ENCODE measurements at places on chromosomes 11 and 22.

- DNase-seq = no peak
Observed at GRCh38 chr11:106727256-106727655, 291.0 kb downstream of the GUCY1A2 start.

GRCh38 chr11:100329352-100329751 is 357.7 kb upstream of the ARHGAP42 start:
- DNase-seq = no peak

GRCh38 chr11:77771135-77771534 is 49.4 kb downstream of the RSF1 start:
- no peak for DNase-seq

DNA sequence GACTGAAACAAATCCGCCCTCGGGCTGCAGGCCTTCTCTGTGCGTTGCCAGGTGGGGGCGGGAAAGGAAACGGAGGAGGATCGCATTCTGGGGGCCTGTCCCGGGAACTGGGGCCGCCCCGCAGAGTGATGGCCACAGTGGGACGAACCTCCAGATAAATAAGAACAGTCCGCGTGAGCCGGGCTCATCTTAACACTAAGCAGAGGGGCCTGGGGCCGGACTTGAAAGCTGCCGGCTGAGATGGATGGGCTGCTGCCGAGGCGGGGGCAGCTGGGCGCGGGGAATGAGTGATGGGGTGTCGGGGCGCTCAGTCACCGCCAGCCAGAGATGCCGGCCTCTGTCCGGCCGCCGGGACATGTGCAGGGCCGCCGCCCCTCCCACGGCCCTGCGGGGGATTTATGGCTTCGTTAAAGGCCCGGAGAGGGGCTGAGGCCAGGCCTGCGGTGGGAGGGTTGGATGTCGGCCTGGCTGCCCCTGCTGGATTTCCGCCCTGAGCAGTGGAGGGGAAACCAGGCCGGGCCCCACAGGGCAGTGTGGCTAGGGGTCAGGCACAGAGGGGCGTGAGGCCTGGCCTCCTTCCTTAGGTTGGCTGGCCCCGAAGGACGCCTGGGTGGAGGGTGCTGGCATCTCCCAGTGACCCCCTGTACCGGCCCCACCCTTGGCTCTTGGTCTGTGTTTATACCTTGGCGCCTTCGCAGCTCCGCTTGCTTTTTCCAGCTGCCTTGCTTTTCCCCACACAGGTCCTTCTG is 45.3 kb upstream of the CD82 start:
- DNase-seq = no peak

DNA sequence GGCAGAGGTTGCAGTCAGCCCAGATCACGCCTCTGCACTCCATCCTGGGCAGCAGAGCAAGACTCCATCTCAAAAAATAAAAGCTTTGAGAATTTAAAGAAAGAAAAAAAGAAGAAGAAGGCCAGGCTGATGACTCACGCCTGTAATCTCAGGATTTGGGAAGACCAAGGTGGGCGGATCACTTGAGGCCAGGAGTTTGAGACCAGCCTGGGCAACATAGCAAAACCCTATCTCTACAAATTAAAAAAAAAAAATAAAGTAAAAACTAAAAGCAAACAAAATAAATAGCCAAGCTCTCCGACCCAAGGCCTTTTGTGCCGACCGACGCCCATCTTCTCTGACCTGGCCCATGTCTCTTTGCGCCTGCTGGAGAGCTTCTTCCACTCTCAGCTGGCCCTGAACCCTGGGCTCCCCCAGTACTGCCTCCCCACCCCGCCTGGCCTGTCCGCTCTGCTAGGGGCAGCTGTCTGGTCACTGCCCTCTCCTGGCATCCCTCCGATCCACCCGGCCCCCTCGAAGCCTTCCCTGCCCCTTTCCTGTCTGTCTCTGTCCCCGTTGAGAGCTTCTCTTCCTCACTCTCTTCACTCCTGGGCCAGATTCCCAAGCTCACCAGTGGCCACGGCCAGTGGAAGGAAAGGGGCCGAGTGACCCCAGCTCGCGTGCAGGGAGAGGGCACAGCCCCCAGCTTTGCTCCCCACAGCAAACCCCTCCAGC is 4.8 kb upstream of the LSP1 start:
- no peak for DNase-seq

- no peak for DNase-seq
Observed at GRCh38 chr11:1763336-1763795, 361 bp downstream of the CTSD start.

GRCh38 chr22:27554841-27555456 is 246.6 kb downstream of the MN1 start:
- DNase-seq = no peak

- no peak for DNase-seq
Observed at GRCh38 chr11:9689721-9690120, 25.8 kb downstream of the SWAP70 start.

GRCh38 chr22:21446827-21447690 is 20.1 kb upstream of the TMEM191C start:
- no peak for DNase-seq

DNA sequence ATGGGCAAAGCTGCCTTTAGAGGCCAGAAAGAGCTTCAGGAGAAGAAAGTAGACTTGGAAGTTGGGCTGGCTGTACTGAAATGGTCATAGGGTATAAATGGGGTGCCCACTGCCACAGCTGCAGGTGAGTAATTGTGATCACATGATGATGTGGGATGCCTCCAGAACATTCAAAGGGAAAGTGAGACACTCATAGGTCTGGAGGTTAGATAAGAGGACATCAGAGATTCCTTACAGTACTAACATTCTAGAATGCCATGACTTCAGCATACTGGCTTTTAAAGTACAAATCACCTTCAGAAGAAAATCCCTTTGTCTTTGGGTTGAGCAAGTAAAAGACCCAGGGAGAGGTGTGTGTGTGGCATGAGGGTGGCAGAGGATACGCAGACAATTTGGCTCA is 419.2 kb downstream of the TENM4 start:
- no peak for DNase-seq

DNA sequence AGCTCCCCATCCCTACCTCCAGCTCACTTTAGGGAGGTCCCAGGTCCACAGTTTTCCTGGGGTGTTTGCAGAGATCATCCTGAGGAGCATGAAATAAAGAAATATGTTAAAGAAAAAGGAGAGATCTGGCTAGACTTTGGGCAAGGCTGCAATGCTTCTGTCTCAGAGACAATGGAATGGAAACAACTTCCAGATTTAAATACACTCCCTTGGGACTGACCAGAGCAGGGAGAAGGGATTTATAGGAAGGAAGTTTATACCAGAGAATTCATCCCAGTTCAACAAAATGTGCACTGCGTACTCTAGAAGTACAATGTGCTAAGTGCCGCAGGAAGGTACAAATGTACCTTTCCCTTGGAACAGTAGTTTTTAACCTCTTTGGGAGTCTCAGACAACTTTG is 40.4 kb downstream of the ETS1 start:
- no peak for DNase-seq

DNA sequence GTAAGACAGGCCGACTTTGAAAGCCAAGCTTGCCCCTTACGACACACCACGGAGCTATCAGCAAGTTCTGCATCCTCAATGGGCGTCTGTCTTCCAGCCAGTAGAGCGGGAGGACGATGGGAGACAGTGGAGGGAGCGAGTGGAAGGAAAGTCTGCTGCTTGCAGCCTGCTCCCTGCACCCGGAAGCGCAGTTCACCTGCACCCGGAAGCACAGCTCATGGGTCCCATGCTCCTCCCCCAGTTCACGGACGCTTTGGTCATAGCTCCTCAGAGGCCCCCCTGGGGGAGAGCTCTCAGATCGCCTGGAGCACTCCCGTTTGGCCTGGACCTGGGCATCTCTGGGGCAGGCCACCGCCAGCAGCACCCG is 51.3 kb downstream of the FBLN1 start:
- no peak for DNase-seq

GRCh38 chr22:38828191-38828590 is 15.6 kb downstream of the NPTXR start:
- no peak for DNase-seq

- peak; percentile 3 for DNase-seq
Observed at GRCh38 chr11:30586251-30587144, at the start of gene MPPED2. Gene MPPED2, minus strand, starts transcription at chr11:30586353. Its CDS starts 5,980 bp downstream, at chr11:30580373.

- no peak for DNase-seq
Observed at GRCh38 chr11:33461369-33462125, 204.4 kb downstream of the HIPK3 start.

DNA sequence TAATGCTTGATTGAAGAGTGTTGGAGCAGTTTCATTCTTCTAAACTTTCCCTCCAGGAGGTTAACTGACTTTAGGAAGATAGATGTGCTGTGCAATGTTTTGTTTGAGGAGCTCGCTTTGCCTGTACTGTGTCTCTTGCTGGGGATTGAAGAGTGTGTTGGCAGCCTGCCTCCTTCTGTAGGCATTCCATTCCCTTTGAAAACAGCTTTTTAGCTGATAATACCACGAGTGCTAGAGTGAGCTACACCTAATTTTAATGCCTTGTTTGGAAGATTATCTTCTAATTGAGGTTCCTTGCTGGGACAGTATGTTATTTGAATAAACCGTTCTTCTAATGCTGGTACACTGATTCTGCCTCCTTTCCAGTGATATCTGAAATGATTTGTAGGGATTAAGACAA is 7.2 kb downstream of the DDX10 start:
- peak; percentile 24 for DNase-seq

DNA sequence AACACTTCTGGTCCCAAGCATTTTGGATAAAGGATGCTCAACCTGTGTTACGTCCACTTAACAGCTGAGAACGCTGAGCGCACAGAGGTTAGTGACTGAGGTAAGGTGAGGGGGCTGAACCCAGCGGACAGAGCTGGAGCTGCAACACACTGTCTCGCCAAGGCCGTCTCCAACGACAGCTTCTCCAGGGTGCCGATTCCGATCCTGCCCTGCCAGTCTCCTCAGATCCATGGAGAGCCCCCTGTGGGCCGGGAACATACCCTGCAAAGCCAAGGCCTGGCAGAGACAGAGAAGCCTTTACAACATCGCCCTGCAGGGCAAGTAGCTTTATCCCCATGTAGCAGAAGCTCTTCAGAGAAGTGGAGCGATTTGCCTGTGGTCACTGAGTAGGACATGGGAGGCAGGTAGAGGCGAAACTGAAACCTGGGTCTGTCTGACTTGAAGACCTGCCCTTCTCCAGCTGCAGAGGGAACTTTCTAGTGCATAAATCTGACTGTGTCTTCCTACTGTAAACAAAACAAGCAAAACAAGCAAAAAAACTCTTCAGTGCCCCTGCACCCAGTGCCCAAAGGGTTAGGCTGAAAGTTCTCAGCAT is 72.8 kb downstream of the SCUBE1 start:
- DNase-seq = no peak

DNA sequence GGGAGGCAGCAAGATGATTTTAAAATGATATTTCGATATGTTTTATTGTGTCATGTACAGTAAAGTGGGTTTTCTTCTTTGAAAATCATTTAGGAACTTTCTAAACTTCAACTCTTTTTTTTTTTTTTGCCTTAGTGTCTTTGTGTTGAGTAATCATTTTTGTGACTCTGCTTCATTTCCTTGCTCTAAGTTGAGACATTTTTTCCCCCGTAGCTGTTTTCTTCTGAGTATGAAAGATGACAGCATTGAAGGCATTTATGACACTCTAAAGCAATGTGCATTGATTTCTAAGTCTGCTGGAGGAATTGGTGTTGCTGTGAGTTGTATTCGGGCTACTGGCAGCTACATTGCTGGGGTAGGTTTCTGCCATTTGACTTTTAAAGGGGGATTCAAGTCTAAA is 23.5 kb downstream of the RRM1 start:
- DNase-seq = no peak

- DNase-seq = no peak
Observed at GRCh38 chr11:32317643-32318042, 117.7 kb downstream of the WT1 start.

GRCh38 chr11:77117492-77117891 is 10.6 kb upstream of the MYO7A start:
- DNase-seq = peak; percentile 77

GRCh38 chr11:1736447-1736992 is 13.9 kb downstream of the IFITM10 start:
- DNase-seq = no peak

DNA sequence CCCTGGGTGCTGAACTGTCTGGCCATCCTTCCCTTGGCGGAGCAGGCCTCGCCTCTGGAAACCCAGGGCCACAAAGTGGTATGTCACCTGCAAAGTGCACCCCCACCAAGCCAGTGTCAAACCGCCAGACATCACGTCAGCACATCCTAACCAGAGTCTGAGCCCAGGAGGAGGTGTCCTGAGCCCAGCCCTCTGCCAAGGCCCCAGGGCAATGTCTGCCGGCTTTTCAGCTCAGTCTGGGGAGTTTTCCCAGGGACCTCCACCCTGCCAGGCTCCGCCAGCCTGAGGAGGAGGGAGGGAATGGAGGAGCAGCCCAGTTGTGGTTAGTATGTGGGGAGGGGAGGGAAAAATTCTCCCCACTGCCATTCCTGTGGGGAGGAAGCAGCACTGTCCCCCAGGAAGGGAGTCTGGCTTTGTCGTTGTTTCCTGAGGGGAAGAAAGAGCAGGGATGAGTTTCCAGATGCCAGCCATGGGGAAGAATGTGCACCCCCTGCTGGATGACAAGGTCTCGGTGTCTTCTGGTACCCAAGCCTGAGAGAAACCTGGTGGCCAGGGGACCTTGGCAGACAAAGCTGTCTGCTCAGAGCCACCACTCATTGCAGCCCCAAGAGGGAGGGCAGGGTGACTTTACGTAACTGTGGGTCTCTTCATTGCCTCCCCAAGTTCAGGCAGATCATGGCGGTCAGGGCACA is 81.4 kb upstream of the CD82 start:
- DNase-seq = no peak

DNA sequence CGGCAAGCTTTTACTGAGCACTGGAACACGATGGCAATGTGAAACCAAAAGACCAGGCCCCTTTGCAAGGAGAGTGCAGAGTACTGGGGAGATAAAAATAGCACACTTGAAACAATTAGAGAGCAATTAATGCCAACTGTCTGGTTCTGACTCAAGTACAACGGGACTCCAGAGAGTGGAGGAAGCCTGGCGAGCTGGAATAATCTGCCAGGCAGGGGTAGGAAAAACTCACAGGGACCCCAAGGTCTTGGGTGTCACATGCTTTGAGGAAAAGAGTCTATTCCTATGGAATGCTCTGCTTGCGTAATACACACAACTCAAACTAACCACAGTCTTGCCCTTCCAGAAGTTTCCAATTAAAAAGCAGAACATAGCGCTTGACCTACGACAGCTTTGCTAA is 113.0 kb upstream of the CLMP start:
- DNase-seq = peak; percentile 31

DNA sequence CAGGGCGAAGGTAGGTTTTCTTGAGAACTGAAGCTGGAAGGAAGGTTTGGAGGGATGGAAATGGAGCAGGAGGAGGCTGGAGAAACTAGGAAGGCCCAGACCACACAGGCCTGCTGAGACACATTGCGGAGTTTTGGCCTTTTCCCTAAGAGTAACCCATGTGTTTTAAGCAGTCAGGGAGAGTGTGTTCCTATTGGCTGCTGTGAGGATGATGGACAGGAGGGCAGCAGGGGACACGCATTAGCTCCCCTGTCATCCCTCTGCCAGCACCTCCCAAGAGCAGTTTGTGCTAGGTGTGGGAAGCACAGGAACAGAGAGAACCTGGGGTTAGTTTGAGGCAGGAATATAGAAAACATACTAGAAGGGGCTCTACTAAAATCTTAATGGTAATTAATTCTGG is 842.1 kb downstream of the TBC1D22A start:
- DNase-seq = no peak

- DNase-seq = no peak
Observed at GRCh38 chr11:68273026-68273738, 1.4 kb upstream of the C11orf24 start.

Data from COR-L47 (cell line).